Stimulated activated naive CD4-positive, alpha-beta T cell (primary cell): ENCODE measurements at places on chromosomes 16 and 17.

- no peak for DNase-seq
Measured at GRCh38 chr16:71711789-71712188, 12.7 kb downstream of the PHLPP2 start.

GRCh38 chr17:2564877-2565276, 28.6 kb upstream of the PAFAH1B1 start:
- DNase-seq: no peak

DNA sequence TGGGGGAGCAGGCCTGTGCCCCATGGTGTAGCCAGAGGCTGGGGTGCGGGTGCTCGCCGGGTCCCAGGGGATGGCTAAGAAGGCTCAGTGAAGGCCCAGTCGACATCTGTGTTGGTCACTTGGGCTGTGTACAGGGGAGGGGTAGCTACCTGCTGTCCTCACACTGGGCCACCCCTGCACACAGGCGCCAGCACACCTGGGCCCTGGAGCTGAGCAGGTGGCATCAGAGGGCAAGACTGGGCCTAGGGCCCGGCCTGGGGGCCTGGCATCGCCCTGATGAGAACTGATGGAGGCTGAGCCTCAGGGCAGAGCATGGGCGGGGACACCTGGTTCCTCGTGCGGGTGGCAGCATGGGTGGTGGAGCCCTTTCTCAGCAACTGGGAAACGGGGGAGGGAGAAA, 870 bp upstream of the CTRB2 start:
- DNase-seq: no peak

DNA sequence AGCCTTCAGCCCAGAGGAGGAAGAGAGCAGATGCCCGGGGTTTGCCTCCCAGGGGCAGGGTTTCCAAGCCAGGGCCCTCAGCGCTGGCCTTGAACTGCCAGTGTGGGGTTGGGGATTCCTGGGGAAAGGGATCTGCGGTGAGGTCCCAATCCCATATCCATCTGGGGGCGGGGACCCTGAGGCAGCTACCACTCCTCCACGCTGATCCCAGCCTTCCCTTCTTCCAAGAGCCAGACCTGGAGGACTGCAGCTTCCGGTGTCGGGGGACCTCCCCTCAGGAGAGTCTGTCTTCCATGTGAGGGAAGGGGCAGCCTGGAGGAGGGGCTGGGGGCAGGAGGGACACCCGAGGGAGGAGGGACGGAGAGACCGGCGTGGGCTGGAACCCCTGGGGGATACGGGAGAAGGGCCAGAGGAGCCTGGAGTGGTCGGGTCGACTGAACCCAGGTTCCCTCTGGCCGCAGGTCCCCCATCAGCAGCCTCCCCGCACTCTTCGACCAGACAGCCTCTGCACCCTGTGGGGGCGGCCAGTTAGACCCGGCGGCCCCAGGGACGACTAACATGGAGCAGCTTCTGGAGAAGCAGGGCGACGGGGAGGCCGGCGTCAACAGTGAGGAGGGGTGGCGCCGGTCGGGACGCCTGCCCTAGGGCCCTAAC, 10.7 kb upstream of the CISD3 start:
- no peak for DNase-seq

DNA sequence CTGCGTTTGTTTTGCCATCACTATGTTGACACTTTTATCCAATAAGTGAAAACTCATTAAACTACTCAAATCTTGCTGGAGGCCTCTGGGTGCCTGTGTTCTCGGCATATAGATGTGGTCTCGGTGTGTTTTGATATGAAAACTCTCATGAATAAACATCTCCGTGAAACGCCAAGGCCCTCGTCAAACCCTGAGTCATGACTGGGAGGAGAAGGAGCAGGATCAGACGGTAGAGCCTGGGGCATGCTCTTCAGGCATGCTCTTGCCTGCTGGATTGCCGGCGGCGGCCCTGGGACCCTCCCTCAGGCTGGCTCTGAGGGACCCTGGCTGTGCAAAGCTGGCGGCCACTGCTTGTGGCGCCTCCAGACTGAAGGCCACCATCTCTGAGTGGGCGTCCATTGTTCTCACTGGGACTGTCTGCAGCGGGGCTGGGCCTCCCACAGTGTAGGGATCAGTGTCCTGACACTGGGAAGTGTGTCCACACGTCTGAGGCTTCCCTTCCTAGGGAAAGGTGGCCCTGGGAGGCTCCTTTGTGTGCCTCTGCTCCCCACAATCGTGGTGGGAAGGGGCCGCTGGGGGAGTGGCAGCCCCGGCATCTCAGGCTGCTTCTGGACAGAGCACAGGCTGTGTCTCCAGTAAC, 1.7 kb upstream of the NPB start:
- no peak for DNase-seq

DNA sequence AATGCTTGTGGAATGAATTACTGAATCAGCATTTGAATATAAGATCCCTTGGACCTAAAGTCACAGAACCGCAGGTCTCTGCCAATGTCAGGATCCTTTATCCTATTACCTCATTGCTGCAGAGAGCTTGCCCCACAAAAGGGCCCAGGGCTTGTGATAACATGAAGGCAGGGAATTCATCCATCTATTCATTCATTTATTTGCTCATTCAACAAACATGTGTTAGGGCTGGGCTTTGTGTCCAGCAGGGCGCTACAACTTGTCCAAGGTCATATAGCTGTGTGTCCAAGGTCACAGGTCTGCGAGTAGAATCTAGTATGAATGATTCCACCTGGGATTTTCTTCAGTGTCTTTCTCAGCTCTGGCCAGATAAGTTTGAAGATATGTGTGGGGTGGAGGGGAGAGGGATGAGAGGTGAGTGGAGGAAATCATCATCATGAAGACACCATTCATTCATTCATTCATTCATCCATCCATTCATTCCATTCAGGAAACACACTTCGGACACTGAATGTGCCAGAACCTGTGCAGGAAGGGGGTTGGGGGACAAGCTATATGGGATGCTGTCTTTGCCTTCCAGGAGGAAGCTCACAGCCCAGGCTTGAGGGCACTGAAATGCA, 1.3 kb upstream of the UNC45B start:
- no peak for DNase-seq

- DNase-seq: no peak
Measured at GRCh38 chr16:56743840-56744239, 13.9 kb downstream of the NUP93 start.

- DNase-seq: no peak
Measured at GRCh38 chr17:21540502-21540901, 151.8 kb upstream of the KCNJ18 start.

- no peak for DNase-seq
Measured at GRCh38 chr17:79388556-79389295, 222.1 kb downstream of the RBFOX3 start.

- DNase-seq: no peak
Measured at GRCh38 chr17:44402564-44403172, 13.2 kb upstream of the ITGA2B start.

DNA sequence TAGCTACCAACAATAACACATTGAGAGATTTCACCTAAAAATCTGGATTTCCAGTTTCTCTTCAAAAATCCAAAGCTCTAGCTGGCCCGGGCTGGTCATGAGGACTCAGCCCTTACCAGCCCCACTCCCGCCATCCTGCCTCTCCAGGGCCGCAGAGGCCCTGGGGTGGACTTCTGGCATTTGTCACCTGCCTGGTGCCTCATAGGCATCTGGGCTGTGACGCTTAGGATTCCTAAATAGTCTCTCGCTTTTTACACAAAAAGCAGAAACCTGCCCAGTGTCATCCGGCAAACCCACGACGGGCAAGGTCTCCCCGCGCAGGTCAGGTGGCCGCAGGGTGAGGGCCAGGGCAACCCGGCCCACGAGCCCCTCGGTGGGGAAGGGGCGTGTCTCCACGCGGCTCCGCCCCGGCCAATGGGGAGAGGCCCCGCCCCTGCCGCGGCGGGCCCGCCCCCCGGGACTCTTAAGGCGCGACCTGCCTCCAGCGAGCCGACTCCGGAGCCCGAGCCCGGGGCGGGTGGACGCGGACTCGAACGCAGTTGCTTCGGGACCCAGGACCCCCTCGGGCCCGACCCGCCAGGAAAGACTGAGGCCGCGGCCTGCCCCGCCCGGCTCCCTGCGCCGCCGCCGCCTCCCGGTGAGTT, at the start of gene VASN:
TSS of gene VASN (plus strand) at position 492 of the 644 bp plus-strand sequence. CDS start 9,030 bp downstream, outside the sequence.
- DNase-seq: peak; percentile 67

DNA sequence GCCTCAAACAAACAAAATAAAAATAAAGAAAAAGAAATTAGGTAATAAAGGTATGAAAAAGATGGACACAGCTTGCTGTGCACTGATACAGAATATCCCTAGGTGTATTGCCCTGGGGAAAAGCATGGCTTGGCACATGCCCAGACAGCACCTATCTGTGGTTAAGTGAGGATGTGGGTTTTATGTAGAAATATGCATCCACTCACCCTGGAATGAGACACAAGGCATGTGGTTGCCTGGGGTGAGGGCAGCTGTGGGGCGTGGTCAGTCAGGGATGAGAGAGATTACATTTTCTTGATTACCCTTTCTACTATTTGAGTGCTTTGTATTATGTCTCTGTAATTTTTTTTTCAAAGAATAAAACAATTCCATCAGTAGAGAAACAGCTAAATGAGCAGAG, 6.9 kb downstream of the PLLP start:
- peak; percentile 14 for DNase-seq

DNA sequence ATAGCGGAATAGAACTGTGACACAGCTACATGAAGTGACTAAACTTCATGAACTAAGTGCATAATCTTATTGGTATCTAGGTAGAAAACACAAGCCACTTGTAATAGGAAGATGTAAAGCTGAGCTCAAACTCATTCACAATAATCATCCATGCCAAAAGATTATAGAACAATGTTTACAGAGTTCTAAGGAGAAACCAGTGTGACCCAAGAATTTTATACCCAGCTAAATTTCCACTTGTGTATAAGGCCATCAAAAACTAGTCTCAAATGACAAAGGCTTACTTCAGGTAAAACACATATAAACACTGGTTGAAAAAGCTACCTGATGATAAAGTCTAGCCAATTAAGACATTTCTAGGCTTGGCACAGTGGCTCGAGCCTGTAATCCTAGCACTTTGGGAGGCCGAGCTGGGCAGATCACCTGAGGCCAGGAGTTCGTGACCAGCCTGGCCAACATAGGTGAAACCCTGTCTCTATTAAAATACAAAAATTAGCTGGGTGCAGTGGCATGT, 16.9 kb upstream of the CPD start:
- no peak for DNase-seq

- DNase-seq: no peak
Measured at GRCh38 chr17:50100480-50100883, 5.3 kb downstream of the PDK2 start.

GRCh38 chr17:68785565-68786486, 169.4 kb downstream of the ABCA8 start:
- DNase-seq: no peak

DNA sequence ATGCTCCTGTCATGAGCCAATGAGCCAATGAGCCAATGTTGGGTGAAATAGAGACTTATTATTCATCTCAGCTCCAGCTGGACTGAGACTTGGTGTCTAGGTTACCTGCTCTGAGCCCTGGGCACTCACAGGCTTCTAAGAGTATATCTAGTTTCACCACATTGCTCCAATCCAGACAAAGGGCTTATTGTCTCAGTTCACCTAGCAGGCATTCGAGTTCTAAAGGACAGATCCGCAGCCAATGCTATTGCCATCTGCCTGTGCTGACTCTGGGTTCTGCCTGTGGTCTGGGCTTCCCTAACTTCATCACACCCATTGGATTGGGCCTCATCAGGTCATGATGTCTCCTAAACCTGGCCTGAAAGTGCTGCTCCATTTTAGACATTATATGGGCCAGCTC, 66.1 kb upstream of the HS3ST4 start:
- DNase-seq: no peak

DNA sequence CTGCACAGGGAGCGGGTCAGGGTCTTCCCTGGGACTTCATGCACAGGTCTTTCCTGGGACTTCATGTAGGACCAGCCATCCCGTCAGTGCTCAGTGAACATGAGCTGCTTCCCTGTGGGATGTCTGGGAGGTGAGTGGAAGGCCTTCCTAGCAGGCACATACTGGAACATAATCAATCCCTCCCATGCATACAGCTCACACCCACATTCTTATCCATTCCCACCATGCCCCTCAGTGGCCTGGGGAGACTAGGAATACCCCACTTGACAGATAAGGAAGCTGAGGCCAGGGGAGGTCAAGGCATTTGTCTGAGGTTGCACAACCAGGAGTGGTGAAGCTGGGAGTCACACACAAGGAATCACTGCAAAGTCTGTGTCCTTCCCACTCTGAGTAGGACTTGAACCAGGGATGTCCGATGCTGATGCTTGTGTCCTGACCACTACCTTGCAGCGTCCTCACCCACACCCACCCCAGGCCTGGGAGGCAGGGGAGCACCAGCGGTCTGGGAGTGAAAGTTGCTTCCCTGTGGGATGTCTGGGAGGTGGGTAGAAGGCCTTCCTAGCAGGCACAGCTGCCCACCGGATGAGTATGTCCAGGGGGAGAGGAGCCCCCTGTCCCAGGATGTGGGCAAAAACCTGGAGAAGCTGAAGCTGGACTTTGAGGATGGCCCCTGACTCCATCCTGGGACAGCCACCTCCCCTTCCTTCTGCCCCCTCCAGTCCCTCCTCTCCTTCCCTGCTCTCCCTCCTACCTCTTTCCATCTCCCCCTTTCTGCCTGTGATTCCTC, 1.0 kb upstream of the NLRC5 start:
- DNase-seq: no peak

DNA sequence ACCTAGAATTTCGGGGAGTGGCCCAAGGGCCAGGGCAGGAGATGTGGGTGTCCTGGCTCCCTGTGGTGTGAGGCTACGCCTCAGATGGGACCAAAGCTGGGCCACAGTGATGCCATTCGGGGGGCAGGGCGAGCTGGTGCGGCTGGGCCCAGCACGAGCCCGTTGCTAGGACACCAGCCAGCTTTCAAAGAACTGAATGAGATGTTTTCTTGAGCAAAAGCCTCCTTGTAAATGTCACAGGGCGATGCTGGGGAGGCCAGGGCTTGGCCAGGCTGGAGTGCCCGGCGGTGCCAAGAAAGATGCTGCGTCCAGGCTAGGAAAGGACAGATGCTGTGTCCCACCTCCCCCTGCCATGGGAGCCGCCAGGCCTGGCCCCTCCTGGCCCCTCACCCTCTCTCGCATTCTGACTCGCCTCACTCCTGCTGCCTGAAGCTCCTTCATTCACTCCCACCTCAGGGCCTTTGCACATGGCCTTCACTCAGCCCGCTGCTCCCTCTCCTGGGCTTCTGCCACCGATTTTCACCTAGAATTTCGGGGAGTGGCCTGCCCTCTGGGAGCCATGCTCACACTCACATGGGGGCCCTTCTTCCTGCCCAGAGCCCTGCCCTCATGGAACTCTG, 39.1 kb downstream of the CPNE2 start:
- DNase-seq: no peak

DNA sequence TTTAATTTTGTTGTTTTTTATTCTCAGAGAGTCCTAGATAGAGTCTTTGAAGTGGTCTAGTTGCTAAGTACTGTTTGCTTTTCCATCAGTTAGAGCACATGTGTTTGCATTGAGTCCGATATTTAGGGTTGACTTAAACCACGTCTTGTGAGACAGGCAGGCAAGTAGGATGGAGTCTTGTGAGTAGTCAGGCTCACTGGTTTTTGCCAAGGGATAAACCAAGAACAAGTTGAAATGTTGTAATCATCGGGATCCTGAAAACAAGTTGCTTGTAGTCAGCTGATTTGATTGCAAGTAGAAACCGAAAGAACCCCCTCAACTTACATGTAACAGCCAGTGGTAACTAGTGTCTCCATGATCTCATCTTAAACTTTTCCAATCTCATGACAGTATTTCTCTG, 17.2 kb downstream of the ATP6V0A1 start:
- no peak for DNase-seq

GRCh38 chr16:78184238-78185183, 85.1 kb downstream of the WWOX start:
- DNase-seq: no peak
